ENCODE measurements at places on chromosomes 5 and 9.

DNA sequence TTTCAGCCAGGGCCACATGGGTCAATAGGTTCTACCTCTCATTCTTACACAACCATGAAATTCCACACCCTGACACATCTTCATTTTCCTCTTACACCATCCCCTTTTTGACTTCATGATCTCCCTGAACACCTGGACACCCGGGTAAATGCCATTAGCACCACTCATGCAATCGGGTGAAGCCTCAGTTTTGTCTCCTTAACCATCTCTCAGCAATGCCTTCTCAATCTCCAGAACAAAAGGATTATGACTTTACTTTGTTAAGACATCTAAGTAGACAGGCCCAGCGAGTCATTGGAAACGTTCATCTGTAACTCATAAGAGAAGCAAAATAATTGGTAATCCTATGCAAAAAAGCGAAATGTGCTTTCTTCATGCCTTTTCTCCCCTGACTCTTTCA lies 49.9 kb downstream of the ADAMTS12 start:
- DNase-seq = no peak

- DNase-seq = no peak
Observed at GRCh38 chr5:154444556-154445421, 1.0 kb upstream of the SAP30L start.

DNA sequence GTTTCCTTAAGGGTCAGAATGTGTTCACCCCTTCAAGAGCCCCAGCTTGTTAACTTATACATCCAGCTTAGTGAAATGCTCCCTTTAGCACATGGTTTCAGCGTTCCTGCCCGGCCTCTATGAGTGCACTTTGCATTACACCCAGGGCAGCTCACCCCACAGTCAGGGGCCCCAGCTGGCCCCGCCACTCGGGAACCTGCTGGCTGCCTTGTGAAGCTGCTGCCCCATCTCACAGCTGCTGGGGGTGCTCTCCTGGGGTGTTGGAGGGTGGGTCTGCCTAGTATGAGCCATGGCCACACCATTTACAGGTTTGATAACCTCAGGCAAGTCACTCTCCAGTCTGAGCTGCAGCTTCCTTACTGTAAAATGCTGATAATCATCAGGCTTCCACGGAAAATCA lies 32.2 kb downstream of the HRH2 start:
- no peak for DNase-seq

DNA sequence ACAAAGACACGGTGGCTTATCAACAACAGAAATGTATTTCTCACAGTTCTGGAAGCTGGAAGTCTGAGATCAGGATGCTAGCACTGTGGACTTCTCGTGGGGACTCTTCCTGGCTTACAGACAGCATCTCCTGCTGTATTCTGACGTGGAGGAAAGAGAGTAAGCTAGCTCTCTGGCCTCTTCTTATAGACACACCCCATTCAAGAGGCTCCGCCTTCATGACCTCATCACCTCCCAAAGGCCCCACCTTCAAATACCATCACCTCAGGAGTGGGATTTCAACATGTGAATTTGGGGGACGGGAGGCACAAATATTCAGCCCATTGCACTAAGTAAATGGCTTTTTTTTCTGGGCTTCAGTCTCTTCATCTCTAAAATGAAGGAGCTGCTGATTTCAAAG lies 27.6 kb downstream of the KCNMB1 start:
- no peak for DNase-seq

DNA sequence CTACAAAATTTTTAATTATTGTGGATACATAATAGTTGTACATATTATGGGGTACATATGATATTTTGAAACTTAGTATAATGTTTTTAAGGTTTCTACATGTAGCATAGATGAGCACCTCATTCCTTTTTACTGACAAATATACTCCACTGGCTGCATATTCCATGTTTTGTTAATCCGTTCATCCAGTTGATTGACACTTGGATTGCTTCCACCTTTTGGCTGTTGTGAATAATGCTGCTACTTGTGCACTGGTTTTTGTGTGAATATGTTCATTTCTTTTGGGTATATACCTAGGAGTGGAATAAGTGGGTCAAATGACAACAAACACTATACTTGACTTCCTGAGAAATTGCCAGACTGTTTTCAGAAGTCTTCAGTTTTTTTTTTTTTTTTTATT lies 2.8 kb upstream of the ENTREP1 start:
- DNase-seq = no peak

- no peak for DNase-seq
Observed at GRCh38 chr9:133379153-133380086, 3.3 kb downstream of the STKLD1 start.

DNA sequence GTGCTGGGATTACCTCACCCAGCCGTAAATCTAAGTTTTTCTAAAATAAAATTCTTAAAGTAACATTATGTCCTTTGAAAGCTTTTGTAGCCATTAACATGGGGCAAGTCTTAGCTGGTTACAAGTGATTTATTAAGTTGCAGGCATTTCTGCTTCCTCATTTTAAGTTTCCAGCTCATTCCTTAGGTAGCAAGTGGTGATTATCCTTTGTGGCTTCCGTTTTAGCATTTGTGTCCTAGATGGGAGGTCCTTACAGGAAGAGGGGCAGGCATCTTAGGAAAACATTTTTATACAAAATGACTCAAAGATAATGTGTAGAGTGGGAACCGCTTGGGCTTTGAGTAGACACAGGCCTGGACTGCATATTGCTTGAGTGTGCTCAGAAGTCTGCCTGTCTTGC lies 35.0 kb upstream of the ROPN1L start:
- no peak for DNase-seq

DNA sequence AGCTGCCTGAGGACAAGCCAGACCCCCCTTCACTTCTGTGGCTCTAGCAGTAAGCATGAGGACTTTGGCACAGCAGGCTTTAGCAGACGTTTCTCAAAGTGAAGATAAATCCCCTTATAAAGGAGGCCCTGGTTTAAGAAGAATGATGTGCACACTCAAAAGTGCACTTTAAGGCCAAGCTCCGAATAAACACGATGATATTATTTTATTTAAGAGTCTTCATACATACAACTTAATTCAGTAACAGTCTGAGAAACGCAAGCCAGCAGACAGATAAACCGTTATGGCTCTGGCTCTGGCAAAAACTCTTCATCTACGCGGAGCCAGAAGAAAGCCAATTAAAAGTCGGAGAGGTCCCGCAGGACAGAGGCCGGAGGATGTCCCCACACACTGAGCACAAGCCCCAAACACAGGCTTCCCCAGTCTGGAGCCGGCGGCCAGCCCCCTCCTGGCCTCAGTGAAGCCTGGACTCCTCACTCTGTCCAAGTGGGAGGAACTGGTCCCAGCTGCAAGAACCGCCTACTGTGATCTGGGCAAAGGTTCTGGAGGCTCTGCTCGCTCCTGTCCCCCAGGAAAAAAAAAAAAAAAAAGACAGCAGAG lies 44.6 kb downstream of the ADAMTS2 start:
- DNase-seq = no peak

Measured in SHP77 treated with DMSO at 0.1 percent for 48 hours (cell line).